ENCODE measurements at places on chromosomes 2 and 18.
A peak's percentile ranks its signal among the peaks of the same experiment; 100 is the strongest.

DNA sequence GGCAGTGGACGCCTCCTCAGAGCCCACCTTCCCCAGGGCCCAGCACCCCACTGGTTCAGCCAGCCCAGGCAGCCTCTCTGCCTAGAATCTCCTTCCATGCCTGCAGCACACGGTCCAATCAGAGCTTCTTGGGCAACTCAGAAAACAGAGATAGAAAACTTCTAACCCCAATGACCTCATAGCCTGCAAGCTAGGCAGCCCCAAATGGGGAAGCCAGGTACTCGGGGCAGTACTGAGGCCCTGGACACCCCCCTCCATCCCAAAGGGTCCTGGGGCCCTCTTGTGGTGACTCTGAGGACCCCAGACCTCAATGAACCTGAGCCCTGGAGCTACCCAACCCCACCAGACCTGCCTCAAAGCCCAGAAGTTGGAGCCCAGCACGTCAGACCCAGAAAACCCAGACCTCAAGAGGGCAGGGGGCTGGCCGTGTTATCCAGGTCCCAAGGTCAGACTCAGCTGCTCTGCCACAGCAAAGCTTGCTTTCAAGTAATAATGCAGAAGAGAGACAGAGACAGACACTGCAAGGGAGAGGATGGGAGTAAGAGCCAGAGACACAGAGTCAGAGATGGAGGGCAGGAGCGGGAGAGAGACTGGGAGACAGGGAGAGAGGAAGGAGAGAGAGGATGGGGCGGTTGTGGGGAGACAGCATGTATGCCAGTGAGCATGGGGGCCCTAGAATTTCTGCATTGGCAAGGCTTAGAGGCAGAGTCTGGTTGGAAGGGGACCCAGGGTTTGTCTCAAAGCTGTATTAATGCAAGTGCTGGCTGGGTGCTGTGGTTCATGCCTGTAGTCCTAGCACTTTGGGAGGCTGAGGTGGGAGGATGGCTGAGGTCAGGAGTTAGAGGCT is 28.2 kb downstream of the SERTAD2 start:
- DNase-seq = no peak
- H3K4me1 ChIP-seq = peaks cover 14% of the 10 kb centered on the region

GRCh38 chr2:27754831-27755230 is 16.7 kb upstream of the MRPL33 start:
- H3K27ac ChIP-seq = no peak overlapping the region
- no peaks in the 10 kb centered on the region for H3K4me1 ChIP-seq
- no peak overlapping the region for H3K4me3 ChIP-seq
- H3K36me3 ChIP-seq = no peaks in the 10 kb centered on the region
- DNase-seq = no peak

- peaks cover 16% of the 10 kb centered on the region for H3K4me1 ChIP-seq
- H3K36me3 ChIP-seq = no peaks in the 10 kb centered on the region
- H3K27ac ChIP-seq = no peak overlapping the region
- peaks cover 31% of the 10 kb centered on the region for H3K27me3 ChIP-seq
Observed at GRCh38 chr18:24397131-24397693, 412 bp downstream of the OSBPL1A start.

- no peaks in the 10 kb centered on the region for H3K4me1 ChIP-seq
- no peaks in the 10 kb centered on the region for H3K27me3 ChIP-seq
- no peak overlapping the region for H3K4me3 ChIP-seq
- no peak for DNase-seq
Observed at GRCh38 chr2:34534761-34535160, 935.7 kb upstream of the FAM98A start.

GRCh38 chr2:132037527-132038178 is 124.1 kb downstream of the ANKRD30BL start:
- DNase-seq = no peak
- no peak overlapping the region for H3K27ac ChIP-seq
- H3K4me3 ChIP-seq = peak overlapping the region; percentile 52
- peaks cover 7% of the 10 kb centered on the region for H3K4me1 ChIP-seq
- peaks cover 23% of the 10 kb centered on the region for H3K27me3 ChIP-seq

- H3K27ac ChIP-seq = no peak overlapping the region
- DNase-seq = no peak
- H3K36me3 ChIP-seq = no peaks in the 10 kb centered on the region
- H3K27me3 ChIP-seq = peaks cover 5% of the 10 kb centered on the region
- no peaks in the 10 kb centered on the region for H3K4me1 ChIP-seq
- H3K4me3 ChIP-seq = no peak overlapping the region
Observed at GRCh38 chr2:237218756-237219155, 133.1 kb downstream of the COPS8 start.

- no peaks in the 10 kb centered on the region for H3K36me3 ChIP-seq
- H3K27ac ChIP-seq = no peak overlapping the region
- no peaks in the 10 kb centered on the region for H3K4me1 ChIP-seq
Observed at GRCh38 chr2:234723400-234723799, 226.5 kb upstream of the ARL4C start.

DNA sequence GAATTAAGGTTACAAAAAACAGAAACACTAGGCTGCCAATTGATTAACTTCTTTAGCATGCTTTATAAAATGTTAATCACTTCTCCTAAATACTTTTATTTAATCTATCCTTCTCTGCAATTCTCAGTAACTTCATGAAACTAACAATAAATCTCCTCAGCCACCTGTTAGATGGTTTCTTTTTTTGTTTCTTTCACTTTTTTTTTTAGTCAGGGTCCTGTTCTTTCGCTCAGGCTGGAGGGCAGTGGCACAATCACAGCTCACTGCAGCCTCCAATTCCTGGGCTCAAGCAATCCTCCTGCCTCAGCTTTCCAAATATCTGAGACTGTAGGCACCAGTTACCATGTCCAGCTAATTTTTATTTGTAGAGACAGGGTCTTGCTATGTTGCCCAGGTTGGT is 213.4 kb upstream of the STK17B start:
- no peaks in the 10 kb centered on the region for H3K36me3 ChIP-seq
- no peaks in the 10 kb centered on the region for H3K27me3 ChIP-seq
- H3K4me1 ChIP-seq = no peaks in the 10 kb centered on the region
- no peak for DNase-seq

DNA sequence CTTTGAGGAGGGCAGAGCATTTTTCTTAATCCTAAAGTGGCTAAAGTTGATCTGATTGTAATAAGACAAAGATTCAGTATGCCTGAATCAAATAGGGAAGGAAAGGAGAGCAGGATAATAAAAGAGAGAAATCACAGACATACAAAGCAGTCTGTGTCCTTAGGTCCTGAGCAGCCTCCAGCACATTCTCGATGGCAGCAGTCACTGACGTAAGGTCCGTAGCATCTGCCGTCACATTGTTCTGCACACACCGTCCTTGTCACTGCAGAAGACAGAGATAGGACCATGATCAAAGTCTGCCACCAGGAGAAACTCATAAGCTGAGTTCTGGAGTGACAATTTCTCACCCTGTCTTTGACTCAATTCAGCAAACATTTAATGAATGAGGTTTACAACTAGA is 813.7 kb downstream of the ERBB4 start:
- H3K27me3 ChIP-seq = no peaks in the 10 kb centered on the region
- no peaks in the 10 kb centered on the region for H3K4me1 ChIP-seq
- no peaks in the 10 kb centered on the region for H3K36me3 ChIP-seq
- no peak overlapping the region for H3K4me3 ChIP-seq
- H3K27ac ChIP-seq = no peak overlapping the region

GRCh38 chr2:164599954-164600589 is 21.2 kb downstream of the GRB14 start:
- no peaks in the 10 kb centered on the region for H3K4me1 ChIP-seq
- H3K36me3 ChIP-seq = no peaks in the 10 kb centered on the region
- H3K27me3 ChIP-seq = peaks cover 17% of the 10 kb centered on the region
- DNase-seq = no peak
- no peak overlapping the region for H3K27ac ChIP-seq

DNA sequence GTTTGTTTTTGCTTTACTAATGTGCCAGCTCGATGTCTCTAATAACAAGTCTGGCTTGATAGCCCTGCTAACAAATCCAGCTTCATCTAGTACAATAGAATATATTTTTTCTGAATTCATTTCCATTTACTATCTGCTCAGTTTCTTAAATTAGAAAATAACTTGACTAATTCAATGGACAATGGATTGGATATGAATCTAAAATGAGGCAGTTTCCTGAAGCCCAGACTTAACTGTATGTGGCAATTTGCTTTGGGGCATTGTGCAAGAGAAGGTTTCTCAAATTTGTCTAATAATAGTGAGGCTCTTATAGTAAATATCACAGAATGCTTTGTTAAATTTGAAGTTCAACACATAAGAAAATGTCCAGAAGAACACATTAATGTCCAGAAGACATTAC is 25.8 kb downstream of the CALCRL start:
- no peaks in the 10 kb centered on the region for H3K4me1 ChIP-seq
- no peaks in the 10 kb centered on the region for H3K27me3 ChIP-seq
- H3K4me3 ChIP-seq = no peak overlapping the region
- H3K36me3 ChIP-seq = no peaks in the 10 kb centered on the region
- DNase-seq = no peak
- no peak overlapping the region for H3K27ac ChIP-seq

GRCh38 chr2:173415431-173416381 is 61.0 kb downstream of the CDCA7 start:
- H3K4me3 ChIP-seq = no peak overlapping the region
- no peaks in the 10 kb centered on the region for H3K4me1 ChIP-seq
- peaks cover 27% of the 10 kb centered on the region for H3K27me3 ChIP-seq

DNA sequence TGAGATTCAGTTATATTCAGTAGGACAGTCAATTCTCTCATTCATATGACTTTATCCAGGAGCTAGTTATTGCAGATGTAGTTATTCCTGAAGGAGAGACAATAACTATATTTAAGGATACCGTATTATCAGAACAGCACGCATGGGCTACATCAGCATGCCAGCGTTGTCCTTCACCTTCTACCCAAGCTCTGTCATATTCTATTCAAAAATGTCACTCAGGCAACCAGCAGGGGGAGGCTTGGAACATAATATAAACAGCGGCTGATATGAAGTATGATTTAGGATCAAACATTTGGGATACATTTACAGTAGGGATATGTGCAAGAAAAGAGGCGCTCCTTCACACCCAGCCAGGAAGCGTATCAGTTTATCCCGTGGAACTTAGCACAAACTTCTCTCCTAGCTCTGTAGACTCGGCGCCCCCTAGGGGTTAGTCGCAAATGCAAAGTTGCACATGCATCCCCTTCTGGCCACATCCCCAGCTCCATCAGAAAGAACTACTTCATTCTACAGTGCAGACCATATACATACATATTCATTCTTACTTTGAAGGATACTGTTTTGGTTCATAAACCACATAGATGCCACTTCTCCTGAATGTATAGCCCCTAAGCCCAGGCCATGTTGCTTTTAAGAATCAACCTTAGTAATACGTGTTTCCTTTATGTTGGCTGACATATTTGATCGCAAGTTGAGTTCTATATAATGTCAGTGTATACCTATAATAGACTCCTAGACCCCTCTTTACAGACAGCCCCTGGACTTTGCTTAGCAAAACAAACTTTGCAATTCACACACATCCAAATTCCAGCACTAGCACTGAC is 759.4 kb downstream of the ADCYAP1 start:
- H3K36me3 ChIP-seq = no peaks in the 10 kb centered on the region
- no peak overlapping the region for H3K4me3 ChIP-seq
- H3K27ac ChIP-seq = no peak overlapping the region

DNA sequence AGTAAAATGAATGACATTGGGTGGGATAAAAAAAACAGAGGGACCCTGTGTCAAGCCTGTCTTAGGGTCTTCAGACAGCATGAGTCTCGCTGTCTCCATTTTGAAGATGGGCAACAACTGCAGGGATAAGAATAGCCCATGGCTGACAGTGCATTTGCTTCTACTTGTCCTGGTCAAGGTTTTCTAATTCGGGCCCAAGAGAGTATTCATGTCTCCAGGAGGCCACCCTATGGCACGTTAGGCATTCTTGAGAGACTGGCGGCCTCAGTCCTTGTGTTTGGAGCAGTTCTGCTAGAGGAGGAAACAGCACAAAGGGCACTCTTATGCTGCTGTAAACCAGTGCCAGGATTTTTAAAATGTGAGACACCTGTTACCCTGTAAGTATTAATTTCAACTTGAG is 9.5 kb upstream of the MYL1 start:
- H3K27ac ChIP-seq = no peak overlapping the region
- no peaks in the 10 kb centered on the region for H3K4me1 ChIP-seq
- DNase-seq = no peak
- H3K36me3 ChIP-seq = no peaks in the 10 kb centered on the region
- H3K27me3 ChIP-seq = no peaks in the 10 kb centered on the region
- no peak overlapping the region for H3K4me3 ChIP-seq

Measured in activated B cell treated with CpG ODN at 0.5 μM for 24 hours (primary cell).